Left ventricle myocardium superior (tissue), 1 donor: ENCODE measurements at places on chromosomes 4 and X. TPM values are rescaled to one million over a fixed set of nuclear protein-coding genes. Genes with fewer than 3 reads are reported as not detected.

- no peak for DNase-seq
Observed at GRCh38 chr4:7020290-7020689, 22.9 kb upstream of the TADA2B start.

GPR101 gene
- total RNA-seq: not detected

GRCh38 chrX:85375333-85375738 lies 4.1 kb downstream of the POF1B start:
- no peak for DNase-seq

SHROOM2 gene
- total RNA-seq: 1.1 TPM

GRCh38 chrX:121405826-121406225 lies 358.4 kb downstream of the GLUD2 start:
- no peak for DNase-seq

DNA sequence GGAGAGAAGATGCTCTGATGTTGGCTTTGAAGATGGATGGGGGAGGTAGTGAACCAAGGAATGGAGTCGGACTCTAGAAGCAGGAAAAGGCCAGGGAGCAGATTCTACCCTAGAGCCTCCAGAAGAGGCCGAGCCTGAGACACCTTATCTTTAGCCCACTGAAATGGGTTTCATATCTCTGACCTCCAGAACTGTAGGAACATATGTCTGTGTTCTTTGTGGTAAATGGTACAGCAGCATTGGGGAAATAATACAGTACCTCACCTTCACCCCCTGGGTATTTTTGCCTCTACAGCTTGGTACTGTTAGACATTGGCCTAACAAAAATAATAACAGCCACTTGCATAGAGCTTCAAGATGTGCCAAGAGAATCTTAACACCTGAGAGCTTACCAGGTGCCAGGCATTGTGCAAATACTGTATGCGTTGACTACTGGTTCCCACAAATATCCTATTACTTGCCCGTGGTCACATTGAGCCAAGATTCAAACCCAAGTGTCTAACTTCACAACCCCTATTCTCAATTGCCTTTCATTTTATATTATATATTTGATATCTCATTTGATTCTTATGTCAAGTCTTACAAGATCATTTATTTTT lies 57.0 kb upstream of the PGM2 start:
- no peak for DNase-seq

YIPF7 gene
- 0.84 TPM for total RNA-seq

- DNase-seq: no peak
Observed at GRCh38 chrX:10157543-10157942, 768 bp downstream of the CLCN4 start.

UGT2B15 gene
- not detected for total RNA-seq

SSX5 gene
- not detected for total RNA-seq

GRCh38 chr4:182788201-182788600 lies 129.0 kb downstream of the DCTD start:
- DNase-seq: no peak

GRCh38 chrX:119646515-119646914 lies 40.3 kb upstream of the NKRF start:
- no peak for DNase-seq

DNA sequence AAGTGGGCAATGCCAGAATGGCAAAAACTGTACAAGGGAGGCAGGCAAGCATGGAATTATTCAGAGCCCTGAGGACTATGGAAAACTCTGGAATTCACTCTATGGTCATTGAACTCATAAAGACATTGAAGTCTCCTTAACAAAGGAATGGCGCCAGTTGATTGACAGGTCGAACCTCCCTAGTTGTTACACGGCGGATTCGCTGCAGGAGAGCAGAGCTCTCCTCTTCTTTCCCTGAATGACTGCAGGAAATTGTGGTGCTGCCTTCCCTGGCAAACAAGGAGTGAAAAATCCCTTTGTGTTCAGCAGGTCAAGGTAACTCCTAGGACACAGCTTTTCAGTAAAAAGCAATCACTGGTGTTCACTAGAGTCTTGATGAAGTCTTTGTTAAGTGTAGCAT lies 732.8 kb upstream of the FRG1 start:
- no peak for DNase-seq

- no peak for DNase-seq
Observed at GRCh38 chr4:30181512-30181911, 538.7 kb upstream of the PCDH7 start.

DNA sequence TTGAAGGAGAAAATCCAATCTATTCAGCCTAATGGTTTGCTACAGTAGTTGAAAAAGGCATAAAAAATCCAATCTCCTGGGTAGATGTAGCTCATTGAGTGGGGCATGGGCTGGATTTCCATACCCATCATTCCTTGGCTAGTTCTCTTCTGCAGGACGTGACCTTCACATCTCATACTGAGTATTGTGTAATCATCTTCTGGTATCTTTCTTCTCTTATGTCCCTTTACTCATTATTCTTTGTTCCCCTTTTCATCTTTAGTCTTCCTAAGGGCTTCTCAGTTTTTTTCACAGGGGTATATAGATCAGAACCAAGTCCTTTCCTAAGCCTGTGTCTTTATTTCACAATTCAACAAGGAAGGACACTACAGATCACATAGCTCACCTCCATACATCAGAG lies 727.6 kb upstream of the MAGEB2 start:
- DNase-seq: no peak

SPANXD gene
- total RNA-seq: not detected

NUDT11 gene
- 0.10 TPM for total RNA-seq

- no peak for DNase-seq
Observed at GRCh38 chr4:106541253-106541652, 172.7 kb upstream of the GIMD1 start.

DNA sequence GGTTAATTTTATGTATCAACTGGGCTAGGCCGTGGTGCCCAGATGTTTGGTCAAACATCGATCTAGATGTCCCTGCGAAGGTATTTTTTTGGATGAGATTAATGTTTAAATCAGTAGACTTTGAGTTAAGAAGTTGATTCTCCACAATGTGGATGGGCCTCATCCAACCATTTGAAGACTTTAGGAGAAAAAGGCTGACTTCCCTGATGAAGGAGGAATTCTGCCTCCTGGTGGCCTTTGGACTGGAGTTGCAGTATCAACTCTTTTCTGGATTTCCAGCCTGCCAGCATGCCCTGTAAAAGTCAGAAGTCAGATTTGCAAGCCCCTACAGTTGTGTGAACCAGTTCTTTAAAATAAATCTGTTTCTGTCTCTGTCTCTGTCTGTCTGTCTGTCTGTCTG lies 91.4 kb downstream of the STK32B start:
- no peak for DNase-seq

DNA sequence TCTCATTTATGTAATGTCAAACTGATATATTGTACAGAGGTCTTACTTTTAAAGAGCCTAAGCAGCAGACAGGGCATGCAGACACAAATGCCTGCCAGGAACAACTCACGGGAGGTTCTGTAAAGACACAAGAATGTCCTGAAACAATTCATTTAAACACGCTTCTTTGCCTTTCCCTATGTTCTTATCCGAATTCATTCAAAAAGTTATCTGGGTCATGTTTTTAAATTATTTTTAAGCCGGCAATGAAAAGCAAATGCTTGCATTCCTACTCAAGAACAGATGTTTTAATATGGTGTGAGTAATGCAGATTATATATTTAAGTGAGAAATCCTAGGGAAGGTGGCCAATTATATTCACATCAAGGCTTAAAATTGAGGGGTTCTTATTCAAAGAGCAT lies 192.6 kb downstream of the PDGFC start:
- DNase-seq: no peak
